ENCODE measurements at places on chromosomes 2 and 18. TPM values are rescaled to one million over a fixed set of nuclear protein-coding genes. Genes with fewer than 3 reads are reported as not detected.

Gene SIX3
- total RNA-seq: 1.2 TPM

DNA sequence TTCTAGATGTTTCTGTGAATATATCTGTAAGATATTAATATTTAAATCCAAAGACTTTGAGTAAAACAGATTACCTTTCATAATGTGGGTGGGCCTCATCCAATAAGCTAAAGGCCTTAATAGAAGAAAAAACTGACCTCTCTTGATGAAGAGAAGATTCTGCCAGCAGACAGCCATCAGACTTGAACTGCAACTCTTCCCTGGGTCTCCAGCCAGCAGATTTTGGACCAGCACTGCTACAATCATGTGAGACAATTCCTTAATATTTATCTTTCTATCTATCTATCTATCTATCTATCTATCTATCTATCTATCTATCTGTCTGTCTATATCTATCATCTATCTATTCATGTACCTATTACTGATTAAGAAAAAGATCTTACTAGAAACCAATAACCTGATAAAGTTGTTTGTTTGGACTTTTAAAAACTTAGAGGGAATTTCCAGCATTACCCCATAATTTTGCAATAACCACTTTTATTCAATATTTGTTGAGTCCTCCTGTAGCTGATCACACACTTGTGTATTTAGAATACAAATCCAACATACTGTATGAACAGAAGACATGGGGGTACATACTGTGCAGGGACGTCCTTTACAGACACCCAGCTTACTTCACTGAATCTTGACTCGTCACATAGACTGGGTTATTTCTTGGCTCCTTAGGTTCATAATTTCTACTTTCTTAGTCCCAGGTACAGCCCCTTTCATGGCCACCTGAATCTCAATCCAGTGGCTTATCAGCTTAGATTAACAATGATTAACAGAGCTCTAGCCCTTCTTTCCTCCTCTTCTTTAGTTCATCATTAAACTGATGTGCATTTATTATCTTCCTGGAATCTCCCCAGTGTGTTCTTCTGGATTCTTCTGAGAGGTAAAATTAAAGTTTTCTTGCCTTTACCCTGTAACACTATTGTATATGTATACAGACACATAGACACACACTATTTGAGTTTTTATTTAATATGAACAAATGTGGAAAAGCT, 27.2 kb upstream of the STAT4 start:
- DNase-seq: no peak

Gene ACVR1C
- total RNA-seq: 1.2 TPM

Gene EGR4
- 0.37 TPM for total RNA-seq

Gene EIF2AK3
- 8.9 TPM for total RNA-seq

Gene CIB4
- not detected for total RNA-seq

DNA sequence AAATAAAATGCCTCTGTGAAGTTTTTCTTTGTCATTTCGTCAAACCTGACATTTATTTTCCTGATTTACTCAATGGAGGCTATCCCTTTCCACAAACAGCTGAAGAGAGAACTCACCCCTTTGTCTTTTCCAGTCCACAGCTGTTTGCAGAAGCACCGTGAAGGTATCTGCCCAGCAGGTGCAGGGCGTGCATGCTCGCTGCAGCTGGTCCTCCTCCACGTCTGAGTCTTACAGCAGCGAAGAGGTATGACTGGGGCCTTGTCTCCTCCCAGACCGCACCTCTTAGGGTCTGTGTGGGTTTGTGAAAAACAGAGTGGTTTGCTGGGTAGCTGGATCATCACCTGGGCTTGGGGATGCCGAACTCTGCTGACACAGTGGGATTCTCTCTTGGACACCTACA, 9.7 kb downstream of the SPP2 start:
- DNase-seq: no peak

Data from HCT116 (cell line).